ENCODE measurements at places on chromosomes 7 and 10.

DNA sequence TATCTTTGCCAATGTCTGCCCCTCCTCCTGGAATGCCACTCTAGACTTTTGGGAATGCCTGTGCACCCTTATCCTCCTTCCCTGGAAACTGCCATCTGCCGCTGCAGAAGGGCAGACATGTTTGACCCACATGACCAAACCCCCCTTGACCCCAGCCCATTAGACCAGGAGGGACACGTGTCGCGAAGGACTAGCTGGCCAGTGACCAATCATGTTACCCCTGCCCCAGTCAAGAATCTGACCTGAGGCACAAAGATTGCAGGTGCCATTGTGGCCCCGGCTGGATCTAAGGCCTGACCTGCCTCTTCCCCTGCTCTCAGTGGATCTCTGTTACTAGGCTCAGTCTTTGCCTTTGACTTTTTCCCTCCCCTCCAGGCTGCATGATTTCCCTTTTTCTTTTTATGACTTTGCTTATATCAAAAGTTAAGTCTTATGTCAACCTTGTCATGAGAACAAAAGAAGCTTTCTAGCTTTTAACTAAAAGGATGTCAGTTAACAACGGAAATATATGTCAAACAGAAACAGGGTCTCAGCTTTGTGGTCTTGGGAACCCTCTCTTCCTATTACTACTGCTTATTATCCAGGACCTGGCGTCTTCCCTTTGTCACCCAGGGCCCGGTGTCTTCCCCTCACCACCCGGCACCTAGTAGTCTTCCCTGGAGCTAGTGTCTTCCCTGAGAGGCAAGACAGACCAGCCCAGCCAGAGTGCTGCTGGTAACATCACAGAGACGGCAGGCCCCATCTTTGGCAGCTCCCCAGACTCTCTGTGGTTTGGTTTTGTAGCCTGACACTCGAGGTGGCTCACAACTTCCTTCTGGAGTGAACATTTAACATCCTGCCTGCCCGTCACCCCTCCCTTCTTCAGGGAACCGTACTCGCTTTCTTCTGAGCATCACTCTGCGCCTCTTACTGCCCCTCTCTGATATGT lies 24.4 kb upstream of the PPIF start:
- peak; percentile 82 for DNase-seq

DNA sequence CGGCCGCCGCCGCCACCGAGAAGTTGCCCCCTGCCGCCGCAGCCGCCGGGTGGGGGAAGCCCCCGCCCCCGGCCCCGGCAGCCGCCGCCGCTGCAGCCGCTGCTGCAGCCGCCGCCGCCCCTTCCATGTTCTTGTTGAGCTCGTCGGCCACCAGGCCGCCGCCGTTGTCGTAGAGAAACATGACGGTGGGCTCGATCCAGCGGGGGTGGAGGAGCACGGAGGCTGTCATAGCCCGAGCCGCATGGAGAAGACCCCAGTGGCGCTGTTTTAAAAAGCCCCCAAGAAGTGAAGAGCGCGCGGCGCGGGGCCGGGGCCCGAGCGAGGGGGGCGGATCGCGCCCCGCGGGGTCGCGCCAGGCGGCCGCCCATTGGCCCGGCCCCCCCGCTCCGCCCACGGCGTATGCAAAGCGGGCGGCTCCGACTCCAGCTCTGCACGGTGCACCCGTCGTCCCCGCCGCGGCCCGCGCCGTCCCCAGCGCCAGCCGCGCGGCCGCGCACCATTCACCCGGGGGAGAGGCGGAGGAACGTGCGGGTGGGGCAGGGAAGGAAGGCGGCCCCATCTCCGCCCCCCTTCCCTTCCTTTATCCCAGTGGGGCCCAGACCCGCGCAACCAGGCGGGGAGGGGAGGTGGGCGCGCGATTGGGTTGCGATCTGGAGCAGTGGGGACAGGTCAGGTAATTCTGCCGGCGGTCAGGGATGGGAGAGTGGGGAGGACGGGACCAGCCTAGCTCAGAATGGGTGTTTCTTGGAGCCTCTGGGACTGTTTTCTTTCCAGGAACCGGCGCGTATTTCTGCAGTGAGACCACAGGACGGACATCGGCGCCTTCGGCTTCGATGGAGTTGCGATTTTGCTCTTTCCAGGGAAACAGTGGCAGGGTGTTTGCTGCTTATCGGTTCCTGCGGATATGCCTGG lies at the start of gene HOXA13:
TSS of gene HOXA13 (minus strand) at position 243 of the 912 bp plus-strand sequence. CDS start at position 229, 14 bp downstream.
- DNase-seq = no peak

GRCh38 chr7:108114117-108114841 lies 15.9 kb downstream of the LAMB4 start:
- DNase-seq = no peak

DNA sequence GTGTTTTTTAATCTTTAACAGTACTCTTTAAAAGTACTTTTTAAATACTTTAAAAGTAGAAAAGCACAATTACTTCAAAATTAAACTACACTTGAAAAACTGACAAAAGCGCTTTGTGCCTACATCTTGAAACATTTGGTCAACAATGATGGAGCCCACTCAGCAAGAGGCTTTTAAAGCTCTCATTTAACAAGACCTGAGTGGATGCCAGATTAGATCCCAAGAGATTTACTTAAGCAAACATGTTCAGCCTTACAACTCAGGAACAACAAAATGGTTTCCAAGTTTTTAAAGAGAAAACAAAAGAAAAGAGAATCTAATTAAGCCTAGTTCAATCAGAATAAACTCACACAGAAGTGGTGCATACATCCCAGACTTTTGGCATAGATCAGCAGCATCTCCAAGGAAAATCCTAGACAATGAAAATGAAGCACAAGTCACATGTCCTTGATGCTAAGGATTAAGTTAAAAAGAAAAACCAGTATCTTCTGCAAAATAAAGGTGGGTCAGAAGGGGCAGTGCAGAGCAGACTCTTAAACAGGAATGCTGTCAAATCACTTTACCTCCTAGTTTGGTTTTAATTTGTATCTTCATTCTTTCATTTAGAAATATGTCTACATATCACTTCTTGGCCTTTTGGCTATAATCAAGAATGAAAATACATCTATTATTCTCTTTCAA lies 26.2 kb downstream of the HIBADH start:
- peak; percentile 68 for DNase-seq

DNA sequence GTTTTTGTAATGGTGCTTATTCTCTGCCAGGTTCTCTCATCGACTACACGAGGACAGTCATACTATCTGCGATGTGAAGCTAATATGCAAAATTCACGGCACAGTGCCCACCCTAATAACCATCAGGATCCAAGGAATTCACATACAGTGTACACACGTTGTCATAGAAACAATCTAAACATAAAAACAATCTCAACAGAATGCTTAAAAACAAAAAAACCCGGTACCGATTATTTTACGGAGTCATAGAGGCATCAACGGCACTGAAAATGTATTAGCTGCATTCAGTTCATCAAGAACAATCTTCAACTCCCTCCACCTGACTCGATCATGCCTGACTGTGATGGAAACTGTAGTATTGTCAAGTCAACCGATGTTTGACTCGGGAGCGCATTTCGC lies 628 bp downstream of the MRPS33 start:
- DNase-seq = no peak

DNA sequence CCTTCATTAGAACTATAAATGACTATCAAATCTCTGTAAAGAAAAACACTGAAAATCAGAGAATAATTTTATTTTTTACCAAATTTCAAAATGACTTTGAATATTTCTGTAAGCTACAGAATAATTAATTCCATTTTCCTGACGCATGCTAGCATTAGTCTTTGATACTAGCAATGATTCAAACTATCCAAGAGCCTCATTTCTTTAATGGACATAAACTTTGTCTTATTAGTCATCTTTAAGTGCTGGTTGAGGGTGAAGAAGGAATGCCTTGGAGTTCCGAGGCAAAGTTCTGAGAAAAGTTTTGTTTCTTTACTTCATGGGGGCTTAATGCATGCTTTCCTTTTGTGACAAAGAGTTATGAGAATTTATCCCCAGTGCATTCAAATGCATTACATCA lies 137.3 kb downstream of the AGMO start:
- peak; percentile 9 for DNase-seq

- no peak for DNase-seq
Measured at GRCh38 chr7:127957886-127958285, 73.4 kb downstream of the LRRC4 start.

- no peak for DNase-seq
Measured at GRCh38 chr7:158129037-158130022, 458.3 kb downstream of the PTPRN2 start.

DNA sequence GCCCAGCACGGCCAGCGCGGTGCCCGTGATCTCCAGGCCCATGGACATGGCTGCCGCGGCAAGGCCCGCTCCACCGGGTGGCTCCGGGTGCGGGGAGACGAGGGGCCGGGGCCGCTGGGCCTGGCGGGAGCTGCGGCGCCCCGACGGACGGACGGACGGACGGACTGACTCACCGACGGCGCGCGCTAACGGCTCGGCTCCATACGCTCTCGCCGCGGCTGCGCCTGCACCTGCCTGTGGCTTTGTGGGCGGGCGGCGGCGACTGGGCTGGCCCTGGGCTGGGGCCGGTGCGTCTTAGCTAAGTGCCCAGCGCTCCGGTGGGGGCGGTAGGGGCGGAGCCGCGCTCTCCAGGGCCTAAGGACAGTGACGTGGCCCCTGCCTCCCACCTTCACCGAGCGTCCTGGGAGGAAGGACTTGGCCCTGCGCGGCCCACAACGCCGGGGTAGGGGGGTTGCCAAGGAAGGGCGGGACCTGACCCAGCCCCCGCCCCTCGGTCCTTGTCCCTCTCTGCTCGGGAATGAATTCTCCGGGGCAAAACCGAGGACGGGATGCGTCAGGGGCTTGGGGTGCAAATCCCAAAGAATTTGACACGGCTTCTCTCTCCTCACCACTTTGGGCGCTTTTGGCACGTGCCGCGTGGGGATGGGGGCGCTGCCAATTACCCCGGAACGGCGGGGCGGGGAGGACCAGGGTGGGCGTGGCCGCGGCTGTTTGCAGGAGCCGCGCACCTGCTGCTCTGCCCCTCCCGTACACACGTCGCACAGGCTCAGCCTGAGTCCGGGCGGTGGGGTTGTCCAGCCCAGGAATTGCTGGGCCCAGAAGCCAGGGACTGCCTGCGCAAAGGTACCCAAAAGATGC lies at the start of gene CLDN3:
TSS of gene CLDN3 (minus strand) at position 269 of the 858 bp plus-strand sequence. CDS start at position 48, 221 bp downstream.
- no peak for DNase-seq

- no peak for DNase-seq
Measured at GRCh38 chr7:79968894-79969293, 165.7 kb upstream of the GNAI1 start.

- DNase-seq = no peak
Measured at GRCh38 chr7:64625114-64626082, 40.5 kb upstream of the ZNF107 start.

Measured in skeletal muscle cell (primary cell).